ENCODE measurements at places on chromosomes 1 and 21.

DNA sequence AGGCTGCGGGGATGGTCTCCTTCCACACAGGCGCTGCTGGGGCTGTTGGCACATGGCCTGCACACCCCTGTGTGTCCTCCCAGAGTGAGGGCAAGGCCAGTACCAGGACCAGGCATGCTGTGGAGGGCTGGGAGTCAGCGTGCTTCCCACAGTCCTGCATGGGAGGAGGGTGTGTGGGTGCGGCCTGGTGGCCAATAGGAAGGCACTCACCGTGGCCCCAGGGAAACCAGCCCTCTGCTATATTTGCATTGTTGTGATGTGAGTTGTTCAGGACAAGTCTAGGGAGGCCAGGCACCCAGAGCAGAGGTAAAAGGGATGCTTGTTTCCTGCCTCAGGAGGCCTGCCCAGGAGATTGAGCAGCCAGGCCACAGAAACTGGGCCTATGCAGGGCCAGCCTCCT lies 59.5 kb downstream of the S100B start:
- no peak for DNase-seq

GRCh38 chr1:183090391-183091006 lies 67.3 kb downstream of the LAMC1 start:
- DNase-seq = no peak

DNA sequence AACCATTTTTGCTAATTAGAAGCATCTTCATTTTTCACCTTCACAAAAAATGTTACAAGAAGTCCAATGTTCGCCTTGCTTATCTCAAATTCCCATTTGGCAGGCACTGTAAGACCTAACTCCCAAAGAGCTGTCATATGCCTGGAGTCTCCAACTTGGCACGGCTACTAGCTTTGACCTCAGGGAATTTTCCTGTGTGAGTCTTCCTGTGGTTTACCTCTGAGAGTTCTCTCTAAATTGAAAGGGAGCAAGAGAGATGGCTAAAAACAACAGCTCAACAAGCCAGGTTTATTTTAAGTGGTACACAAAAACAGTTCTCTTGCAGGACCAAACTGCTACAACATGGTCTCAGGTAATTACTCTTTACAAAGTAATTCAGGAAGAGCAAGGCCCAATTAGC lies 756.0 kb upstream of the ADGRL2 start:
- no peak for DNase-seq

DNA sequence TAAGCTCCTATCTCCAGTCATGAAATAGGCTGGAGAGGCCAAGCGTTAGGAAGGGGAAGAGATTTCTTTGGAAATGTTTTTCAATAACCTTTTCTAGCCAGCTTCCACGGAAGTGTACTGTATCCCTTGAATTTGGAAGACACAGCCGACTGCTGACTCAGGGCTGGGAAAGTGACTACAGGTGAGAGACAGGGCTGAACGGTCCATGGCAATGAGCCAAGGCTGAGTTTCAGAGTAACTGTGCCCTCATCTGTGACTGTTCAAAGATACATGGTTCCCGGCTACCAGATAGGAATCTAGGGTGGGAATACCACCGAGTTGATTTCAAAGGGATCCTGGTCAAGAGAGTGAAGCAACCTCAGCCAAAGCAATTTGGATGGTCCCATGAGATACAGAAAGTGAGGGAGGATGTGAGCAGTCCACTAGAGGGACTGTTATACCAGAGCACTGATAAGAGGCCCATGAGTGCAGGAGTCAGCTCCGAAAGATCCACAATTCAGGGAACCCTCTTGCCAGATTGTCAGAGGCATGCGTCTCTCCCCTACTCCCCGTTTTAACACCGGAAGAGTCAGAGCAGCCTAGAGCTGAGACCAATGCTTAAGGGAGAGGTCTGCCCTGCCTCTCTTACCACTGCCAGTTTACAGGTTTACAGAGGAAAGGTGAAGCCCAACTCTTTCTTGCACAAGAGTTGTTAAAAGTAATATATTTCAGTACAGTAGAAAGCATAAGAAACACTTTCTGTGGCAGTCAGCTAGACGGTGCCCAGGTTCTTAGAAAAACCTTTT lies 3.2 kb upstream of the KRTAP19-8 start:
- DNase-seq = no peak

DNA sequence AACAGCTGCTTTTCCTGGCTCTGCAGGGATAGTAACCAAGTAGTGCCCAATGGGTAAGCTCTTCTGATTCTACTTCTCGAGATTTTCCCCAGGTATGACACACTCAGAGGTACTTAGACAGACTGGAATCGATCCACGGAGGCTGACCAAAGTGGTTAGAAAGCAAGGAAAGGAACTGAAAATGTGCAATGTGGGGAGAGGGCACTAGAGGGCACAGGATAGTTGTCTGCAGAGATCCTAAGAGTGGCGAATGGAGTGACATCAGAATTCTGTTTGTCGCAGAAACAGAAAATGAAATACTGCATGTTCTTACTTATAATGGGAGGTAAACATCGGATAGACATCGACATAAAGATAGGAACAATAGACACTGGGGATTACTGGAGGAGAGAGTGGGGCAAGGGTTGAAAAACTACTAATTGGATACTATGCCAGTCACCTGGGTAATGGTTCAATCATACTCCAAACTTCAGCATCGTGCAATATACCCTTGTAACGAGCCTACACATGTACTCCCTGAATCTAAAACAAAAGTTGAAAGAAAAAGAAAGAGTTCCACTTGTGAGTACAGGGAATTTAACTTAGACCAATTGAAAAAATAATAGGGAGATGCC lies 23.3 kb downstream of the CYP2J2 start:
- DNase-seq = no peak

Data from NCI-H187 (cell line).